ENCODE measurements at places on chromosomes 3 and 15. TPM values are rescaled to one million over a fixed set of nuclear protein-coding genes. Genes with fewer than 3 reads are reported as not detected.

The RGMA gene
- 17.7 TPM for total RNA-seq

The KBTBD13 gene
- total RNA-seq: not detected

The SV2B gene
- not detected for total RNA-seq

The STRIT1 gene
- not detected for total RNA-seq

The SLC15A2 gene
- 1.2 TPM for total RNA-seq

The ROPN1B gene
- total RNA-seq: not detected

The HESX1 gene
- total RNA-seq: not detected

The ARPC4 gene
- total RNA-seq: 111 TPM

The MED12L gene
- total RNA-seq: 0.26 TPM

The DTWD1 gene
- 34.8 TPM for total RNA-seq

The SPRED1 gene
- 15.5 TPM for total RNA-seq
